ENCODE measurements at places on chromosomes 3 and 15.

DNA sequence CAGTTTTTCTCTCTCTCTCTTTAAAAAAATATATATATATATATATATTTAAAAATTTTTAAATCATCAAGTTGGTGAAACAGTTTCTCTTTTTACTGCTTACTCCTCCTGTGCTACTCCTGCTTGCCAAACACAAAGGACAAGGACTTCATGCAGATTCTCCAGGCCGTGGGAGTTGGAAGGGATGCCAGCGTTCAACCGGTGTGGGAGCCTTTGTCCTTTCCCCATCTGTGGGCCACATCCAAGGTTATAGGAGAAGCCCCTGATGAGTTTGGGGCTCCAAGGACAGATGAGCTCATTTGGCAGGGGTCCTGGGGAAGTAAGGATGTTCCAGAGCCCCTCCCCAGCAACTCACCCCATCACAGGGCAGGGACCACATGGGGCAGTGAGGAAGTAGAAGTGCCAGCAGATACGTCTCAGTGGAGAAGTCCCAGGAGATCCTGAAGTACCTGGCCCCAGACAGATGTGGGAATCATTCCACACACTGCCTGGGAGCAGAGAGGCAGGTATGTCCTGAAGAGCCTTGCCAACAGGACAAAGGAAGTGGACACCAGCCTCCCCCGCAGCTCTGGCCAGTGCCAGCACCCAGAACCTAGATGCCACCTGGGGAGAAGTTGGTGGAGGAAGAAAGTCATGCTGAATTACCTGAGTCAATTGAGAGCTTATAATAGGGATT is 36.6 kb downstream of the CCK start:
- no peak for DNase-seq

DNA sequence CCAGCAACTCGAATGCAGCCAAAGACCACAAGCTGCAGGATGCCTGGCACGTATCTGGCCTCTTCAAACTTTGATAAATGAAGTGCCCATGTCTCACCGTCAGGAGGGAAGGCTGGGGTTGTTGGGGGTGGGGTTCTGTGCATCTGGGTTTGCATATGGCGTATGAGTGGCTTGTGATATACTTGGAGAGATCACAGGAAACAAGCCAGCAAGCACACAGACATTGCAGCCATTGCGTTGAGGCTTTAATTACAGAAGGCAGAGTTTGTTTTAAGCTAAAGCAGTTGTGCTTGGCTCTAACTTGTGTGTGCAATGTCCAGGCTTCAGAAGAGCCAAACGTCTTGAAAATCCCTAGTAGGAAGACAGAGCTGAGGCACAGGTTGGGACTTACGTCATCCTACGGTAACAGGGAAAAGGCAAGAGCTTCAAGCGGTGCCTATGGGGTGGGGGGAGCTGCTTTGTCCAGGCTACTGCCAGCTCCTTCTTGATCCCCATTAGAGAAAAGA is 109.2 kb downstream of the ASB7 start:
- no peak for DNase-seq

DNA sequence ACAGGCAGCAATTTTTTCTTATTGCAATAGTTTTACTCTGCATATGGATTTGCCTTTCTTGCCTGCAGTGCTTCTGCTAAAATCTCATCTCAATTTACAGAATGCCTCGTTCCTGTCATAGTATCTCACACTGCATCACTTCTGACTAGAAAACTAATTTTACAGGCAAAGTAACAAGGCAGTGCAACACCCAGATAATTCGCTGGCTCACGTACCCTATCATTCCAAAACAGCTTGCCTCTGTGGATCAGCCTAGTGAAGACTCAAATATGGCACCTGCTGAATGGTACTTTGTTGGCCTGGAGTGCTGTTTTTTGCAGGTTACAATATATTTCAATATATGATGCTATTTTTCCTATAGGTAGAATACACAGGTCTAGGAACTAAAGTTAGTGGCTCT is 5.3 kb downstream of the EIF5A2 start:
- DNase-seq = no peak

DNA sequence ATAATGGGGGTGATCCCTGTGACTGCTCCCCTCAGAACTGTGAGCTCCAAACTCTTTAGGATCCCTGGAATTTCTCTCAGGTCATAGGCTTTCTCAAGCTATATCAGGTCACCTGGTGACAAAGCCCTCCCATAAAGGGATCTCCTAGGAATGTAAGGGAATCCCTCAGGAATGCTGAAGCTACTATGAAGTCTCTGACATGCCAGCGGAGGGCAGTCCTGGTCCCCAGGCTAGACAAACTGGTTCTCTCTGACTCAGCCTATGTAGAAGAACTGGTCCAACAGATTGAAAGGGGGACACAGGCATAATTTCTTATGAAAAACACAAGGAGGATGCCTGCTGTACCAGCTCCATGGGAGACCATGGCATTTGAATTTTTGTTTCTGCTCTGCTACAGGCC is 6.7 kb downstream of the LPCAT4 start:
- no peak for DNase-seq

DNA sequence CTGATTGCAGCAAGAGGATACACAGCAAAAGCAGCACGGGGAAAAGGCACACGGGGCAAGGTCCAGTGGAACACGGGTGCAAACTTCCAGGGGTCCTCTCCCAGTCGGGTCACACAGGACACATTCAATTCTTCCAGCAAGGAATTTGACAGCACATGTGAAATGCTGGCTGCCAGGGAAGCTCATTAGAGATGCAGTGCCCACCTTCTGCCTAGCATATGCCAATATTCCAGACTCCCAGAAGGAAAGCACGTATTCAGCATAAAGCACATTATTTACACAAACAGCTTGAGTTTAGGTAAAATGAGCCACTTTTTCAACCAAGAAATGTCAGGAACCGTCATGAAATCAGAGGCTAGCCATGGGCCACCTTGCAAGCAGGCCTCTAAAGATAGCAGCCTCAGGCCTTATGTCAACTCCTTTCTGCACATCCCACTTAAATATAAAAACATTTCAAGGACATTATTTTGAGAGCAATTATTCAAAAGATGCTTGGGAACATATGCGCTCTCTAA is 19.3 kb downstream of the MYO5C start:
- DNase-seq = no peak

GRCh38 chr15:65176056-65176455 is 9.1 kb downstream of the CLPX start:
- no peak for DNase-seq

DNA sequence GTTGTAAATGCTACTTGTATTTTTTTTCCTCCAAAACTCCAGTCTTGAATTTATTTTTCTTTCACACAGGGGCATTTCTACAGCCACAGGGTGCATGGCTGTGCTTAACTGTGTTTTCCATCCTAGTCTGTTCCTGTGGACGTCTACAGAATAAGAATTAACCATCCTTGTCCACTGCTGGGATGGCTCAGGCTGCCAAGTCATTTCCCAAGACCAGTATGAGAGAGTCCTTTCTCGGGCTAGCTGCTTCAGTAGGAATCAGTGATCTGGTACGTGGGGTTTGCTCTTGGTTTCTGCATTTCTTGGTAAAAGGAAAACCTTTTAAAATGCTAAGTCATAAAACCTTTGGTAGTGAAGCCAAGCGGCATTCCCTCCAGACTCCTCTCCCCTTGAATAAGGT is 29.8 kb downstream of the CHDH start:
- no peak for DNase-seq

Data from activated T-helper 1 cell treated with anti-CD3 and anti-CD28 coated beads, Interleukin-2, amount 50 U/mL, for 16 hours (primary cell).